ENCODE measurements at places on chromosomes 13 and 19.
A peak's percentile ranks its signal among the peaks of the same experiment; 100 is the strongest.

GRCh38 chr19:23882493-23882892, 32.2 kb upstream of the ZNF726 start:
- H3K4me1 ChIP-seq, result no peaks in the 10 kb centered on the region
- H3K27ac ChIP-seq, result no peak overlapping the region
- no peaks in the 10 kb centered on the region for H3K27me3 ChIP-seq
- no peaks in the 10 kb centered on the region for H3K36me3 ChIP-seq

DNA sequence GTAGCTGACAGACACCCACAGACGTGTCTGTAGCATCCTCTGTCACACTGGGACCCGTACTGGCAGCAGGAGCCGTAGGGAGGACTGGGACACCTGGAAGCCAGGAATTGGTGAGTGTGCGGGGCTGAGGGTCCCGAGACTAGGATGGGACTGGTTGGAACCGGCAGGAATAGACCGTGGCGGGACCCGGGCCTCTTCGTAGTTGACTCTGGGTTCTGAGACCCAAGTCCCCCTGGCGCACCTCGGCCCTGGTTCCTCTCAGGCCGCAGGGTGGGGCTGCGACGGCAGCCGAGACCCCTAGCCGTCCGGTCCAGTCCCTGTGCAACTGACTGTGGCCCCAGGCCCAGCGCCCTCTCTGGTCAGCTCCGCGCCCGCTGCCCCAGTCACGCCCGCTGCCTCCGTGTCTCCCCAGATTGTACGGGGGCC, 64.7 kb downstream of the ZNF823 start:
- peaks cover 19% of the 10 kb centered on the region for H3K27me3 ChIP-seq
- DNase-seq, result no peak
- H3K36me3 ChIP-seq, result no peaks in the 10 kb centered on the region
- H3K4me3 ChIP-seq, result peak overlapping the region; percentile 14
- peaks cover 8% of the 10 kb centered on the region for H3K4me1 ChIP-seq

DNA sequence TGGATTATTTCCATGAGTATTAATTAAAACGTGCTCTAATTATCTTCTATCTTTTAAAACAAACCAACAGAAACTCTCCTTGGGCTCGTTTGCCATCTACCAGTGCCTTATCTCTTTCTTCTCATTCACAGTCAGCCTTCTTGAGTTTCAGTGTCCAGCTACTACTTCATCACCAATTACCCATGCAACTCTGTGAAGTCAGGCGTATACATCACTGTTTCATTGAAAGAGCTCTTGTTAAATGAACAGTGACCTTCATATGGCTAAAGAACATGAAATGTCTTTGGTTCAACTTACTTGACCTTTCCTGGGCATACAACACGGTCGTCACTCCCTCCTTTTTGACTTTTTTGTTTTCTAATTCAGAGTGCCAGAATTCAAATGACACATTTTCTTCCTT, 5.2 kb upstream of the IFT88 start:
- DNase-seq, result no peak
- no peaks in the 10 kb centered on the region for H3K36me3 ChIP-seq
- no peak overlapping the region for H3K4me3 ChIP-seq
- no peaks in the 10 kb centered on the region for H3K27me3 ChIP-seq
- no peak overlapping the region for H3K27ac ChIP-seq

DNA sequence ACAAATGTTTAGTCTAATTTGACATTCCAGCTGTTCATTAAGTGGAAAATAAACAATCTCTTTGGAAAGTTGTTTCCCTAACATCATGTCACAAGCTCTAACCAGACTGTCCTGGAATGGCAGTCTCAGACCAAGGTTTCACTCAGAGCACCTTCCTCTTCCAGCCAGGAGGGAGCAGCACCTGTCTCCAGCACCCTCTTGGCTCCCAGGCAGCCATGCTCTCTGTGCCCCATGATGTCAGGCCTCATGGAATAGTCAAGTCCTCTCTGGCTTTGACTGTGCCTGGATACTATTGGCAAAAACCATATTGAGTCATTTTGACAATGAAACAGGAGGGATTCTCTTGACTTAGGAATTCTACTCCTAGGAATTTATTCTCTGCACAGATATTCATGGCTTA, 171.4 kb downstream of the OXGR1 start:
- H3K36me3 ChIP-seq, result no peaks in the 10 kb centered on the region
- H3K4me1 ChIP-seq, result no peaks in the 10 kb centered on the region
- H3K27ac ChIP-seq, result no peak overlapping the region
- no peak for DNase-seq

GRCh38 chr13:101767131-101767530, 314.7 kb downstream of the ITGBL1 start:
- no peak overlapping the region for H3K27ac ChIP-seq
- no peak overlapping the region for H3K4me3 ChIP-seq
- H3K4me1 ChIP-seq, result no peaks in the 10 kb centered on the region
- H3K36me3 ChIP-seq, result no peaks in the 10 kb centered on the region
- H3K27me3 ChIP-seq, result no peaks in the 10 kb centered on the region

GRCh38 chr19:33175886-33176669, 18.1 kb upstream of the LRP3 start:
- H3K4me1 ChIP-seq, result peaks cover 11% of the 10 kb centered on the region
- no peaks in the 10 kb centered on the region for H3K27me3 ChIP-seq
- DNase-seq, result peak; percentile 28
- H3K4me3 ChIP-seq, result peak overlapping the region; percentile 87
- no peaks in the 10 kb centered on the region for H3K36me3 ChIP-seq

GRCh38 chr13:64928696-64929499, 2301.2 kb downstream of the PCDH9 start:
- H3K4me3 ChIP-seq, result no peak overlapping the region
- no peak for DNase-seq
- H3K36me3 ChIP-seq, result no peaks in the 10 kb centered on the region
- no peaks in the 10 kb centered on the region for H3K27me3 ChIP-seq
- no peak overlapping the region for H3K27ac ChIP-seq
- no peaks in the 10 kb centered on the region for H3K4me1 ChIP-seq

DNA sequence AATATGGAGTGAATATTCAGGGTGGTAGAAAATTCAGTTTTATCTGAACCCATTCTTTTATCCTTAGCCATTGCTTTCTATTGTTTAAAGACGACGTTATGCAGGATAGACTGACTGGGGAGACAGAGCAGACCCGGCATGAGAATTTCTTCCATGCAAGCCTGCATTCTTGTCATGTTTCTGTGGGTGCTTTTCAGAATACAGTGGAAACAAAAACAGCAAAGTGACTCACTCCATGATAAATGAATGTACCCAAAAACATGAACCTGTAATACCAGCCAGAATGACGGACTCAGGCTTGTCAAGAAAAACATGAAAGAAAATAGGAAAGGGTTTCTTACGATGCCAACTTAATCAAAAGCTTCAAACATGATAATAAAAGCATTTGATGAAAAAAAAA, 924.0 kb downstream of the EFNB2 start:
- no peaks in the 10 kb centered on the region for H3K36me3 ChIP-seq
- H3K4me1 ChIP-seq, result no peaks in the 10 kb centered on the region
- H3K27ac ChIP-seq, result no peak overlapping the region
- no peak overlapping the region for H3K4me3 ChIP-seq
- H3K27me3 ChIP-seq, result no peaks in the 10 kb centered on the region

DNA sequence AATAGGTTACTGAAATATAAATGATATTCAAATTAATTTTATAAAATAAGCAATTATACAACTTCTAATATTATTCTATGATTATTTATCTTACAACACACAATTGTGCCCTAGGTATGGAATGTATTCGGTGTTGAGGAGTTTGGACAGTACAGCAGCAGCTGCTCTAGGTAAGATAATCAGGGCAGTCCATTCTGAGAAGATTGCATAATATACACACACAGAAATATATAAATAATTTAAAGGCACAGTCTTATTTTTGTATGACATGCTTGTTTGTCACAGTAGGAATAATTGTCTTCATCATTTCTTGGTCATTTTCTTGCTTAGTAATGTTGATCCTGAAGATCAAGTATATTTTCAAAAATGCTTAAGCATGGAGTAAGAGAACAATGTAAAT, 849.4 kb upstream of the MIR17HG start:
- H3K27ac ChIP-seq, result no peak overlapping the region
- H3K4me1 ChIP-seq, result no peaks in the 10 kb centered on the region
- H3K36me3 ChIP-seq, result no peaks in the 10 kb centered on the region
- H3K27me3 ChIP-seq, result no peaks in the 10 kb centered on the region
- no peak overlapping the region for H3K4me3 ChIP-seq

DNA sequence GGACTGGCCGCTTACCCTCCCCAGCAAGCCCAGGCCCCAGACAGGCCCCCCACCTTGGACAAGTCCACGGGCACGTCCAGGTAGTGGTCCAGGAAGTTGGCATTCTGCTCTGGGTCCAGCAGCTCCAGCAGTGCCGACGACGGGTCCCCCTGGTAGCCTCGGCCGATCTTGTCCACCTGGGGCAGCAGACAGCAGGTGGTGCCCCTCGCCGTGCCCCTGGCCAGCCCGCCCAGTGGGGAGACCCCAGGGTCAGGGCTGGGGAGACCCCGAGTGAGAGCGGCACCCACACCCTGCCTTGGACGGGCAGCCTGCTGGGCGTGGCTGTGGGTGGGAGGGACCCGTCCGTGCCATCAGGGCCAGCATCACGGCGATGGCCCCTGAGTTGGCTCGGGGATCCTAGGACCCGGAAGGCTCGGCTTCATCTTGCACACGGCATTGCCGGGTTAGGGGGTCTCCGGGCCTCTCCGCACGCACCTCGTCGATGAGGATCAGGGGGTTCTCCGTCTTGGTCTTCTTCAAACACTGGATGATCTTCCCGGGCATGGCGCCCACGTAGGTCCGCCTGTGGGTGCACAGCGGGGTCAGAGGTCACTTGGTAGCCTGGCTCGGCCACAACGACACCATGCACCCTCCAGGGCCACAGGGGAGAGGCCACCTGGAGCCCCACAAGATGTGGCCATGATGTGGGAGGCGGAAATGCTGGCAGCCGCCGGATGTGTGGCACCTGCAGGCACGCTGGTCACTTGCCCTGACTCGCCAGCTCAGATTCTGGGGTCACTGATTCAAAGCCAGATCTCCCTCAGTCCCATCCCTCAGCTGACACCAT, 6.3 kb downstream of the RPL36 start:
- no peaks in the 10 kb centered on the region for H3K27me3 ChIP-seq
- H3K27ac ChIP-seq, result no peak overlapping the region
- peaks cover 81% of the 10 kb centered on the region for H3K36me3 ChIP-seq
- no peak for DNase-seq

DNA sequence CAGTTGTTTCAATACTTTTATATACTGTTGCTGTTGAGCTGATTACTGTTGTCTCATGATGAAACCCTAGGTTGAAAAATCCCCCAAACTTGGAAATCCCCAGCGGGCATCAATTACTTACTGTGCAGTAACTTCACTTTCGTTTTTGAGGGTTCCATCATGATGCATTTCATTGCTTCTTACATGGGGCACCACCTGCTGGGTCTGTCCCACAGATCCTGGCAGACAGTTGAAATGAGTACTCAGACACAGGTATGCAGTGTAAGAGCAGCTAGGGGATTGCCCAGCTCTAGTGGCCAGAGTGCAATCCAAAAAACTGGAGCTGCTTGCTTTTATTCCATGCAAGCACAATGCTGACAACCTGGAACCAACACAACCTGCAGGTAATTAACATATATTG, 132.5 kb upstream of the ZNF91 start:
- H3K4me3 ChIP-seq, result no peak overlapping the region
- H3K27ac ChIP-seq, result no peak overlapping the region
- no peaks in the 10 kb centered on the region for H3K27me3 ChIP-seq
- H3K36me3 ChIP-seq, result no peaks in the 10 kb centered on the region

DNA sequence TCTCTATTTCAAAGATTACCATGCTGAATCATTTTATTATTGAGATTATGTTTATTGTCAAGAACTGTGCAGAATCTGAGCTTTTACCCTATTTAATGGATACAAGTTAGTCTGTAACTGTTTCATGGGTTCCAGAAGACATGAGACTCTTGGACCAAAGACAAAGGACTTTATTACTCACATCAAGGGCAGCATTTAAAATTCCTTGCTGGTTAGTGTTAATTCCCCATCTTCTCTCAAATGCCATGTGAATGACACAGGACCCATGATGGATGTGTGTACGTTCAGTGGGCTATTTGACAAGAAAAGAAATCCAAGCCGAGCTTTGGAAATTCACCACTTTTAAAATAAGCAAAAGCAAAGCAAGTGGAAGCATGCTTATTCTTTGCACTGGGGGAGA, 139.9 kb downstream of the PCDH20 start:
- H3K36me3 ChIP-seq, result no peaks in the 10 kb centered on the region
- no peak overlapping the region for H3K27ac ChIP-seq
- H3K4me1 ChIP-seq, result no peaks in the 10 kb centered on the region
- no peak for DNase-seq

DNA sequence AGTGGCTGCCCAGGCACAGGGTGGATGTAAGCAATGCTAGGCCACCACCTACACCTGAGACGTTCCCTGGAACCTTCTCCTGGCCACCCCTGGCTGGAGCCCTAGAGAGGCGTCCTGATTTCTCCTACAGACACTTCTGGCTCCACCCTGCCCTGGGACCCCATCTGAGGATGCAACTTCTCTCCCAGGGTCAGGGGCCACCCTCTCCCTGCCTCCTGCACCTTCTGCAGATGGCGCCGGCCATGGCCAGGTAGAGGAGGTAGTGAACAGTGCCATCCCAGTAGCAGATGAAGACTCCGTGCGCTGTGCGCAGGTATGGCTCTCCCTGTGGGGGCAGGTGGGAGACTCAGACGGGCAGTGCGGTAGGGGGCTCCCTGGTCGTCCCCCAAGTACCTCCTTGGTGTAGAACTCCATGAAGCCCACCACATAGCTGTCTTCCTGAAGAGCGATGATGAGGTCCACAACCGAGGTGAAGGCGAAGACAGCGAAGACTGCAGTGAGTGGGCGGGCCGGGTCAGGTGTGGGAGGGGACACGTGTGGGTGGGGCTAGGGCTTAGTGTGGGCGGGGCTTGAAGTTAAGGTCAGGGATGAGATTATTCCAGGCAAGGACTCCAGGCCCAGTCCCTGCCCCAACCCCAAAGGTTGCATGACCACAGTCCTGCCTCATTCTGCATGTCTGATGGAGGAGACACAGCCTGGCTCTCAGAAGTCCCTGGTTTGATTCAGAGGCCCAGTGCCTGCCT, 3.0 kb downstream of the TM6SF2 start:
- no peak for DNase-seq
- H3K4me1 ChIP-seq, result no peaks in the 10 kb centered on the region
- no peak overlapping the region for H3K4me3 ChIP-seq
- no peak overlapping the region for H3K27ac ChIP-seq
- peaks cover 2% of the 10 kb centered on the region for H3K36me3 ChIP-seq

DNA sequence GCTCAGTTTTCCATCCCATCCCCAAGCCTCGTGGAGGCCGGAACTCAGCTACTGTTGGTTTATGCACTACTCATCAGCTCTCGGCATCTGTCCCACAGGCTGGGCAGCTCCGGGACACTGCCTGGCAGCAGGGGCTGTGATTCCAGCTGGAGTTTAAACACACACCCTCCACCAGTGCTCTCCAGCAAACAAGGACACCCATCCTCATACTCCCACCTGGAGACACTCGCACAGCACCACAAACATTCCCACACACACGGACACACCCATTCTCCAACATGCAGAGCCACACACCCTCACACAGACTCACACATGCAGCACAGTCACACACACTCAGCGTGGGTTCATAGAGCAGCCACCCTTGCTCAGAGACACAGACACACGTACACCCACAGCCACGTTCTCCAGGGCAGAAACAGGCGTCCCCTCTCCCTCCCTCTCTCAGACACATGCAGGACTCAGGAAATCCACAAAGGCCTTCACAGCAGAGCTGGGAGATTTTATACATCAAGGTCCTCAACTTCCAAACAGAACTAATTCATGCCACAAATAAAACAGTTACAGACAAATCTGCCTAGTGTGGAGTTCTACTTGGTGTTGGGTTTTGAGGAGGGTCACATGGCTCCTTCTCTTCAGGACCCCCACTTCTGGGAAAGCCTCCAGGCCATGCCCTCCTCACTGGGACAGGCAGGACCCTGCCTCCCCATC, 785.4 kb downstream of the UQCRFS1 start:
- H3K4me3 ChIP-seq, result no peak overlapping the region
- H3K27me3 ChIP-seq, result no peaks in the 10 kb centered on the region
- H3K27ac ChIP-seq, result no peak overlapping the region
- H3K4me1 ChIP-seq, result peaks cover 18% of the 10 kb centered on the region
